ENCODE measurements at places on chromosomes 2 and 18. TPM values are rescaled to one million over a fixed set of nuclear protein-coding genes. Genes with fewer than 3 reads are reported as not detected.

Gene TUBA4B
- total RNA-seq, result 0.14 TPM

Gene RBM43
- total RNA-seq, result 3.2 TPM

Gene CFC1
- not detected for total RNA-seq

Gene STARD6
- not detected for total RNA-seq

Gene WNT6
- total RNA-seq, result not detected

Gene EPAS1
- total RNA-seq, result 5.4 TPM

Gene SLC9A4
- total RNA-seq, result not detected

Gene OTOS
- not detected for total RNA-seq

Gene RGPD4
- total RNA-seq, result not detected

Gene LYG1
- total RNA-seq, result not detected

Gene CCDC68
- total RNA-seq, result 1.2 TPM

Gene RAB11FIP5
- total RNA-seq, result 15.7 TPM

Gene AQP12A
- not detected for total RNA-seq

Gene GYPC
- total RNA-seq, result 19.6 TPM

Gene TUBA4A
- total RNA-seq, result 77.7 TPM

Gene EIF2B4
- total RNA-seq, result 51.4 TPM

Gene AFF3
- total RNA-seq, result 5.9 TPM

Gene FNDC4
- 13.7 TPM for total RNA-seq

Gene C2orf66
- not detected for total RNA-seq

Measured in GM23338 (cell line).